ENCODE measurements at places on chromosomes 4 and X.

DNA sequence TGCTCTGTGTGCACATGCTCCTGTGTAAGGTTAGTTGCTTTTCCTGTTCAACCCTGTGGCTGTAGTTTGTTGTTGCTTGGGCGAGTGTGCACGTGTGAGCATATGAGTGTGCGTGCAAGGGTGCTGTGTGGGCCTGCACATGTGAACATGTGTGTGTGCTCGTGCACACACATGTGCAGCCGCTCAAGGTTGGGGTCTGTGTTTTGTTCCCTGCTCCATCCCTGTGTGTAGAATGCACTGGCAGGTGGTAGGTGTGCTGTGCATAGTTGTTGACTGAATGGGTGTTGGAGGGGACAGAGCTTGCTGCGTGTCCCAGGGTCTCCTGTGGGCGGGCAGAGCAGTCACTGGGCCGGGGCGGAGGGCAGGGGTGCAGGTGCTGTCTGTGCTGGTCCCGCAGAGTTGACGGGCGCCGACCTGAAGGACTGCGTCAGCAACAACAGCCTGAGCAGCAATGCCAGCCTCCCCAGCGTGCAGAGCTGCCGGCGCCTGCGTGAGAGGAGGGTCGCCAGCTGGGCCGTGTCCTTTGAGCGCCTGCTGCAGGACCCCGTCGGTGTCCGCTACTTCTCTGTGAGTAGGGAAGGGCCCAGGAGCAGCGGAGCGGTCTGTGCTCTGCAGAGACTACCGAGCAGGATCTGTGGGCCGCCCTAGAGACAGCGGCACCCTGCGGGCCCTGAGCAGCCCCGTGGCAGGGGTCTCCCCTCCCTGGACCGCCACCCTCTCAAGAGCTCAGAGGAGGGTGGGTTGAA lies 27.9 kb upstream of the HGFAC start:
- no peak for DNase-seq

DNA sequence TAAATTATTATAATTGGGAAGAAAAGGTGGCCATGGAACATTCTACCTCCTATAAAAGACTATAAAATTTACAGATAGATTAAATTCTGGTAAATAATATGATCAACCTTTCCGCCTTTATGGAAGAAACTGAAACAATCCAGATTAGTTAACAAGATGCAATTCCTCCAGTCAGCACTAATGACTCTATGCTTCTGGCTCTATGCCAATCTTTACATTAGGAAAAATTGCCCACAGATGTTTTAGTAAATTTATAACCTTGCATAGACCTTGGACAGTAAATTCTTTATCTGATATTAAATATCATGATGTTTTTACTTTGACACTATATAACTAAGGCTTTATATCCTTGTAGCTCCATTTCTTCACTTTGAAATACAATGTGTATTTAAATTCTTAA lies 2302.5 kb downstream of the ARAP2 start:
- no peak for DNase-seq

DNA sequence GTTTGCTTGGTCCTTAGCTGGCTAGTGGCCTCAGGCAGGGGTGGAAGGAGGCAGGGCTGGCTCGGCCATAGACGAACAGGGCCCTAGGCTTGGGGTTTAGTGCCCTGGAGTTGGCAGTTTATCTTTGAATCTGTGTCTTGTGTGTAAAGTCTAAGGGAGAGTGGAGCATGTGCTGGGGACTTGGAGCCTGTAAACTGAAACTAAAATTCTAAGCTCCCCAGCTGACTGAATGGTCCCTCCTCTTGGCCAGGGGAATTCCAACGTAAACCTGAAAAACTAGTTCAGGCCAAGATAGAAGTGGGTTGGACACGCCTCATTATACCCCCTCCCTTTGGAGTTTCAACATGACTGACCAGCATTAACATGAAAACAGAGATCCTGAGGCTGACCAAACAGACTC lies 46.1 kb upstream of the GPR78 start:
- no peak for DNase-seq

DNA sequence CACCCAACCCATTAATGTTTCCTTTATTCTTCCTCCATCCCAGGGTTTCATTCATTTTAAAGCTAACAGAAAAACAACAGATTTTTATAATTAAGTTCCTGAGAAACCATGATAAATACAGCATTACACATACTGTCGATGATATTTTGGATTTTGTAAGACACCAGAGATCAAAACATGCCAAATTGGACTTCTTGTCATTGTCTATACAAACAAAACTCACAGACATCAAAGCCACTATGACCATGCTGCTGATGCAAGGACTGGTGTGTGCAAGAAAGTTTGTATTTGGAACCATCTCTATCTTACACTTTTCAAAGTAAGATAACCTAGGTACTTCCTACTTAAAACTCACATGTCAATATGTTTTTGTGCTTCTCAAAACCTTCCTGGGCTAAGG lies 294.0 kb upstream of the UGT8 start:
- no peak for DNase-seq

DNA sequence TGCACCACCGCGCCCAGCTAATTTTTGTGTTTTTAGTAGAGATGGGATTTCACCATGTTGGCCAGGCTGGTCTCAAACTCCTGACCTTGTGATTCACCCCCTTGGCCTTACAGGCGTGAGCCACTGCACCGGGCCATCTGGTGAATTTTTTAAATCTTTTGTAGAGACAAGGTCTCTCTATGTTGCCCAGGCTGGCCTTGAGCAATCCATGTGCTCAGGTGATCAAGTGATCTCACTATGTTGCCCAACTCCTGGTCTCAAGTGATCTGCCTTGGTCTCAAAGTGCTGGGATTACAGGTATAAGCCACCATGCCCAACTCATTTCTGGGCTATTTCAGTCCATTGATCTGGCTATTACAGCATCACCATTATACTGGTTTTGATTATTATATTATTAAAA lies 22.2 kb upstream of the GALNT7 start:
- no peak for DNase-seq

DNA sequence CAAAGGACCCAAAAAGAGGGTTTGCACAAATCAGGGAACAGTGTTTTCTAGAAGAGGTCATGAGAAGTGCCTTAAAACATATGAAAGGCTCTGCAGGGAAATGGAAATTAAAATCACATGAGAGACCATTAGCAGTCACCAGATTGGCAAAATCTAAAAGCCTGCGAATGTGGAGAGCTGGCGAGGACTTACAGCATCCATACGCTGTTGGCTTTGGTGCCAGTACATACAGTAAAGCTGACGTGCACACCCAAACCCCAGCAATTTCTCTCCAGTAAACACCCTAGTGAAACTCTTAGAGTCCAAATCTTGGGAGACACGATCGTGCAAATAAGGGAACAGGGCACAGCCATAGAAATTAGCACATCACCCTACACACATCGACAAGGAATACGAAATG lies 25.4 kb upstream of the PPP2R2C start:
- no peak for DNase-seq

- no peak for DNase-seq
Measured at GRCh38 chrX:69504626-69505612, 793 bp downstream of the NALF2 start.

DNA sequence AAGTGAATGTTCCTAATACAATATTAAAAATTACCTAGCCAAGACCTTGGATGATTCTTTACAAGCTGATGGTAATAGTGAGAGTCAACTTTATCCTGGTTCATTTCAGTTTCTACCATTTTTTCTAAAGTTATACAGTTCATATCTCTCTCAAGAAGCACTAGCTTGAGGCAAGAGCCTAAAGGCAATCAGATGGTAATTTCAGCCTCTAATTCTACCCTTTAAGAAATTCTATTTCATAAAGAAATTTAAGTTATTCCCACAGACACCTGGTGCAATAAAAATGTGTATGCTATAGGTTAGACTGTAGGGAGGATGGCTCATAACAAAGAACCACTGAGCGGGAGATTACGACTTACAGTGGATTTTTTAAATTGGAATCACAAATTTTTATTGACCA lies 984.2 kb upstream of the ADGRL3 start:
- DNase-seq: no peak

DNA sequence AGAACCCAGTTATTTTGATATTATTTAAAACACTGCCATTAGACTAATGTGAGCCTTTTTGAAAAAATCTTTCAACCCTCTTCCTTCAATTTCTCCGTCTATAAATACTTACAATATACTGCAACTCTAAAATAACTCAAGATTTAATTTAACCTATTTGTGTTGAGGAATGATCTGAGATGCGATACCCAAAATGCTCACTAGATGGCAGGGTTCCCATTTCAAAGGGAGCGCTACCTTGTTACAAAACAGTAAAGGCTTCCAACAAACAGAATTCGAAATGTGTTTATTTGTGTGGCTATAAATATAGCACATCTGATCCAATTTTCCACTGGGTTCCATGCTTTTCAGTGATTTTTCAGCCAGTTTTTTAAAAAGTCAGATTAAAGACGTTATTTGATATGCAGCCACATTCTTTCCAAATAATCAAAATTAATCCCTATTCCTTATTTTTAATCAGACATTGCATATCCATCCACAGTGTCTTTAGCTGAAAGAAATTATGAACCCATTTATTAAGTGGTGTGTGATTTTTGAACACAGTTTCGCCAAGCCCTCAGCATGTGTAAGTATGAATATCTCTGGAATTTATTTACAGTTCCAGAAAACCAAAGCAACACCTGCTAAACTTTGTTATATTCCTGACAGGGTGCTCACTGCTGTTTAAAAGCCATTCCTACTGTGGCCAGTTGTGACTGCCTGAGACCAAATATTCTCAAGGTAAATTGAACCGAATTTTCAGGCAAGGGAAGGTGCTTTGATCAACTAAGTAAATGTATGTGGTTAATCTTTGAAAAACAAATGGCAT lies 668.0 kb upstream of the LCORL start:
- DNase-seq: peak; percentile 47

DNA sequence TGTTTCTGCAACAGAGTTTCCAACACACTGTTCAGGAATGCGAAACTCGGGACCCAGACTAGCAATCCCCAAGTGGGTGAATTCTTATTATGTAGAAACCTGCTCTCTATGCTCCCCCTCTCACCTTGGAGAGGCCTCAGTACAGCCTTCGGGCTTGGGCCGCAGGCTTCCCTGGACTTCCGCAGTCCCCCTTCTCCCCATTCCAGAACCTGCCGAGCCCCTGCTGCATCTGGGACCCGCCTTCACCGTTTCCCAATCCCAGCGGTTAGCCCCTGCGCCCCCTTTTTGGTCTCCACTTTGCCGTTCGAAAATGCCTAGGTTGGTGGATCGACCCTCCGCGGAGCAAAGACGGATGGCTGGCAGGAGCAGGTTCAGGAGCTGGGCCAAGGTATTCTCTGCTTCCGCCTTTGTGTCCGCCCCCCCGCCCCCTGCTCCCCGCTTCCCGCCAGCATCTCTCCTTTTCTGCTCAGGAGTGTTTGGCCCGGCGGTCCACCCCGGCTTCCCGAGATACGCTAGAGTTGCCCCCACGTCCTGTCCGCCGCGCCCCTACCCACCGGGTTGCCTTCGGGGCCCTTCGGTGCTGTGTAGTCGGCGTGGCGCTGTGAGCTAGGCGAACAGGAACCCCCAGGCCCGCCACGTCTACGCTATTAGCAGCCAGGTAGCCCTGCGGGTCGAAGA lies 11.5 kb downstream of the HAND2 start:
- DNase-seq: no peak

GRCh38 chr4:7266525-7267292 lies 74.4 kb downstream of the SORCS2 start:
- DNase-seq: no peak

DNA sequence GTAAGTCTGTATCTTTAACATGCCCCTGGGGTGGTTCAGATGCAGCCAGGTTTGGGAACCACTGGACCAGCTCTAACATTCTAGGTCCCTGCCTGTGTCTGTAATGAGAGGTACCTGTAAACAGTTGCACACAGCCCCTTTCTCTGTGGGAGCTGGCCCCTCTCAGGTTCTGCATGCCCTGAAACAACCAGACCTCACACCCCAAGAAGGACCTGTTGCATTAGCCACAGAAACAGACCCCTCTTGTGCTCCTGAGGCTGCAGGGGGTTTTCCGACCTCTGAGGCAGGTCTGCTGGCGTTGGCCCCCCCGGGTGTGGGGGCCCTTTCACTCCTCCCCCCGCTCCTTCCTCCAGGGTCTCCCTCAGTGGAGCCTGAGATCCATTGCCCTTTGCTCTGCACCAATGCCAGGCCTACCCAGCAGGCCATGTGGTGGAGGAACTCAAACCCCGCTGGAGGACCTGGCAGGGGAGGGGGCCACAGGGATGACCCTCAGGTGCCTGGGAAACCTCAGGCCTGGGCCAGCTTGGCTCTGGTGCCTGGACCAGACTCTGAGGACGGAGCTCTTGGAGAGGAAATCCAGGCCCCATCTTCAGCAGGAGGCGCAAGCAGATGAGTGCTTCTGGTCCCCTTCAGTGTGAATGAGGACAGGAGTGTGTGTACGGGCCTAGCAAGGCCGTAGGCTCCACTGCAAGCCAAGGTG lies 61.4 kb upstream of the PJA1 start:
- DNase-seq: no peak
